CD14-positive monocyte (primary cell): ENCODE measurements at places on chromosomes 5 and 9.

DNA sequence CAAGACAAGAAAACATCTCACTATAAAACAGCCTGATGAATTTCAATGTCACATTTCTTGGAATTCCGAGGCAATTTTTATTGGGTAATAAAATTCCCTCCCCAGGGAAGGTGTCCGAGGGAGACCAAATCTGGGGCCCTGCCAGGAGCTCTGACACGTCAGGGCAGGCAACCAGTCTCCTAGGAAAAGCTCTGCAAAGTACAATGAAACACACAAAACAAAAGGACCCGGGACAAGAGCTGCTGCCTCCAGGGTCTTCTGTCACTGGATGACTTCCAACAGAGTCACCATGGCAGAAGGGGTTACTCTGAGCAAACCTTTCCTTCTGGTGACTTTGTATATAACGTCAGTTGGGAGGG, 50.8 kb downstream of the SAXO1 start:
- no peak for DNase-seq

DNA sequence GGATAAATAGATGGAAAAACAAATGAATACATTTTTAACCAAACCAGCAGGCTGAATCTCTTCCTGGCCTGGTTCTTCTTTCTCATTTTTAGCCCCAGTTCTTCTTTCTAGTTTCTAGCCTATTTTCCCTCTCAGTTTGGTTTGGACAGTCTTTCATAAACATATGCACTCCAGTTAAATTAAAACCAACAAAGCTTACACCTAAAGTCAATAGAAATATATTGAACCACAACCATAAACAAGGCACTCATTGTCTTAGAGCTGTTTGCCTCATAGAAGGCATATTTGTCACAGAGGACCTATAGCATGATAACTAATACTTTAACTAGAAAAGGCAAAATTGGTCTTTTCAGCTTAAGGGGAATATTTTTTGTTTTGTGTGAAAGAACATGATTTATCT, 638.3 kb downstream of the NR2F1-AS1 start:
- no peak for DNase-seq

- DNase-seq, result no peak
These were observed at the start of gene PCDHB10 for GRCh38 chr5:141192110-141192725. PCDHB10 (plus strand) TSS chr5:141192353; CDS start chr5:141192553, 200 bp downstream.

DNA sequence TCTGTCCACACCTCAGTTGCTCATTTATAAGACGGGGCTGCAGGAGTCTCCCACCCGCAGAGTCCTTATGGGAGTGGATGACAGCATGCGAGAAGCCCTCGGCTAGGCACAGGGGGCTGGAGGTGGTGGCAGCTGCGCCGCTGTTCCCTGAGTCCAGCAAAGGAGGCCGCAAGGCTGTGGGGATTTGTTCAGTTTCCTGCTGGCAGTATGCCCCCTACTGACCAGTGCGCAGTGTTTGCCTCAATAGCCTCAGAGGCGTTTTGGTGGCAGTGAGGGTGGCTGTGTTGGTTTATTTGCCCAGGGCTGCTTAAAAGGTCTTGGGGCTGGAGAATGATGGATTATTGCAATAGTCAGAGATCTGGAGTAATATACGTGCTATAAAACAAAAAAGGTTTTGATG, 176.3 kb upstream of the OTULINL start:
- no peak for DNase-seq

- peak; percentile 5 for DNase-seq
These were observed 148.7 kb downstream of the RFK start for GRCh38 chr9:76245518-76245917.

GRCh38 chr9:2601785-2602378, 19.7 kb upstream of the VLDLR start:
- DNase-seq, result no peak

- DNase-seq, result no peak
These were observed 48.8 kb upstream of the EDIL3 start for GRCh38 chr5:84433461-84433860.

DNA sequence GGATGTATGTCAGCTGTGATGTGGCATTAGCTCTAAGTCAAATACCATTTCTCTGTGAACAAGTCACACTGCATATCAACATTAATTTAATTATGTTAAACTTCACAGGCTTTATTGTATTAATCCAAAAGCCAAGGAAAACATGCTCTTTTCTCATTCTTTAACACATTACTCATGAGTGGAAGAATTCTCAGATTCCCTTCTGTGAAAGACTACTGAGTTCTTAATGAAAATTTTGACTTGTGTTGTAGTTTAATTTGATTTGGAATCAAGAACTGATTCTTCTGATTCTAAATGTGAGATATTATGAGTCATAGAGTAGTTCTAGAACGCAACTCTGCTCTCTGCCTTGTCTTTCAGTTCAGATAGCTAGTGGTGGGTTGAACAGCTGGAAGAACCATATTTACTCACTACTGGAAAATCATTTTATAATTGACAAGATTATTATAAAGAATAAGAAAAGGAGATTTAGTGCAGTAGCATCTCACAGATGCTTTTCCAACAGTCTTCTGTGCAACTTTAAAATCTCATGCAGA, 90.6 kb downstream of the VCAN start:
- DNase-seq, result no peak

DNA sequence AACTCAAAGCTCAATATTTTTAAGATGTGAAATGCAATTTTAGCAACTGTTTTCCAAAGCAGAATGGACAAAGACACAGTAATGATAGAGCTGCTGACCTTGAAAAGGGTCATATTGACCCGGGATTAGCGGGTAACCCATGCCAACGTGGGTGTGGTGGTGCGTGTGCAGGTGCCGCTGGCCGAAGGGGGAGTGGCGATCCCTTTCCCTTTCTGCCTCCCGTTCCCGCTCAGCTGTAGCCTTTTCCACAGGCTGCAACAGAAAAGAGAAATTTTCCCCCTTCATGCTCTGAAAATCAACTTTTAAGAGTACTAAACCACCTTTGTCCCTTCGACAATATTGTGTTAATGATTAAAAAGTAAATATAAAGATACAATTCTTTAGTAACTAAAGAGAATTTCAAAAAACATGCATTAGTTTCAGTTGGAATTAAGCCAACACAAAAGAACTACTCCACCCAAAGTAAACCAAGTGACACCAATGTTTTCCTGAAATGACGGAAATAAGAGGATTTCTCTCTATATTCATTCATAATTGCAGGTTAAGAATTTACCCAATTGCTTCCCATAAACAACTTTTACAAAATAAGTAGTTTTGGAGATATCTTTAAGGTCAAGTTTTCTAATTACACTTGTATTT, 105.2 kb downstream of the ZNF608 start:
- no peak for DNase-seq

DNA sequence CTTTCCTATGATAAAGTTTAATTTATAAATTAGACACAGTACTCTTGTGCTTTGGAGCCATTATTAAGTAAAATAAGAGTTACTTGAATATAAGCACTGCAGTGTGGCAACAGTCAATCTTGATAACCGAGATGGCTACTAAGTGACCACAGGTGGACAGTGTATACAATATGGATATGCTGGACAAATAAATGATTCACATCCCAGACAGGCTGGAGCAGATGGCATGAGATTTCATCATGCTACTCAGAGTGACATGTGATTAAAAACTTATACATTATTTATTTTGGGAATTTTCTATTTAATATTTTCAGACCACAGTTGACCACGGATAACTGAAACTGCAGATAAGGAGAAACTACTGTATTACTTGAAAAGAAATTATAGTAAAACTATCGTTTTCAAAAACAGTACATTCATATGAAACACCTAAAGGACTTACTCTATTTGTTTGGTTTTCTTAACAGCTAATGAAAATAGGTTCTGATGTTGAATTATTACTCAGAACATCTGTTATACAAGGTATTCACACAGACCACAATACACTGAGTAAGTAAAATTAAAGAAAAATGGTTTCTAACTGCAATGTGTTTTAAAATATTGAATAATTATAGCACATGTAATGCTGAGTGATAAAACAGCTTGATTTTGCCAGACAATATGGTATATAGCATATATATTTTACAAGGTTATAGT, 16.0 kb downstream of the LYRM7 start:
- DNase-seq, result no peak

GRCh38 chr9:36164989-36165388, 4.2 kb upstream of the CCIN start:
- no peak for DNase-seq

DNA sequence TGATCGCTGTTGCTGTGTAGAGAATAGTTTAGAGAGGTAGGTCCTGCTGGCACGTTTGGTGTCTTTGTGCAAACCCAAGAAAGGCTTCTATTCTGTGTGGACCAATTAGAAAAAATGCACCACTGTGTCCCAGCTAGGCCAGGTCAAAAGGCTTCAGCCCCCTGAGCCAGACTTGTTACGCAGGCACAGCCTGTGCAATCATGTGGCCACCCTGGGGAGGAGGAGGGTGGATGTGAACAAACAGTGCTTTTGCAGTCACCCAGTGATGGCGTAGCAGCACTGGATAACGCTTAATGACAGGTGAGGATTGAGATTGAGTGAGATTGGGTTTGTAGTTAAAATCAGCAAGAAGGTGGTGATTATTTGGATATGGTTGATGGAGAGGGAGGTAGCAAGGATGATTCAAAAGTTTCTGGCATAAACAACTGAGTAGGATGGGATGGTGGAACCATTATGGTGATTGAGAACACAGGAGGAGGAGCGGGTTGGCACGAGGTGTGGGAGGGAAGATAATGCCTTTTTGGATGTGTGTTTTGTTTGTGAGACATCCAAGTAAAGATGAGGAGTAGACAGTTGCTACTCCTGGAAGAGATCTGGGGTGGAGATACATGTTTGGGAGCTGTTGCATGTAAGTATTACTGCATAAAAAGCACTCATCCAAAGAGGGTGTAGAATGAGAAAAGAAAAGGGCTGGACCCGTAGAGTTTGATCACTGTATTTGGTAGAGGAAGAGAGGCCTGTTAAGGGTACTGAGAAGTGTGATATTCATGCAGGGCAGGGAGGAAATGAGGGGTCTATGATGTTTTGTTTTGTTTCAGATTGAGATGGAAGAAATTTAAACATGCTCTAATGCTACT, 6.7 kb downstream of the GCNT1 start:
- DNase-seq, result no peak

GRCh38 chr5:132490484-132491367, at the start of gene IRF1:
IRF1 (minus strand) TSS chr5:132490773; CDS start chr5:132489478, 1,295 bp downstream.
- peak; percentile 95 for DNase-seq

GRCh38 chr5:98588215-98588614, 185.2 kb upstream of the RGMB start:
- no peak for DNase-seq

- DNase-seq, result no peak
These were observed 106.3 kb downstream of the RAPGEF6 start for GRCh38 chr5:131528682-131529081.

DNA sequence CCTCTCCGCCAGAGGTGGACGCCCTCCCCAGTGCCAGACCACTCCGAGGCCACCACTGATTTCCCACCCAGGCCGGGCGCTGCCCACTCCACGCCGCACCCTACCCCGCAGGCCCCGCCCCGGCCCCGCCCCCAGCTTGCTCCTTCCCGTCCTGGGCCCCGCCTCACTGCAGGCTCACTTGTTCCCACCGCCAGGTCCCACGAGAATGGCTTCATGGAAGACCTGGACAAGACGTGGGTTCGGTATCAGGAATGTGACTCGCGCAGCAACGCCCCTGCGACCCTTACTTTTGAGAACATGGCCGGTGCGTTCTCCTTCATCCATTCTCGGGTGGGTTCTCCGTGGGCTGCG, 6.5 kb downstream of the LRRC26 start:
- no peak for DNase-seq

DNA sequence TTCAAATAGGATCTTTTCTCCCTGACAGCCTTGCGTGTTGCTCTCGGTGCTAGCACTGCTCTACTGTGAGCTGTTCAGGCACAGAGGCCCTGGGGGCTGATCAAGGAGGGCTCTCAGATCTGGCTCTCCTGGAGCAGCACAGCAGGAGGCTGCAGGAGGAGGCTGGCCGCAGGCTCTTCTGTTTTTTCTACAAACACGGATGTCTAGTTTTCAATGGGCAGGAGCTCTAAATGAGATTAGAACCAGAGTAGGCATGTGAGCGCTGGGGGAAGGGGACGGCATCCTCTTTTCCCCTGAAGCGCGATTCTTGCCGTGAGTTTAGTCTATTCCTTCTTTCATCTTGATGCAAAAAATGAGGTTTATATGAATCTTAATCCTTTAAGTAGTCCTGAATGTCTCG, 61.7 kb upstream of the IRX4 start:
- no peak for DNase-seq

- DNase-seq, result no peak
These were observed 11.3 kb downstream of the SLC23A1 start for GRCh38 chr5:139371482-139372435.

DNA sequence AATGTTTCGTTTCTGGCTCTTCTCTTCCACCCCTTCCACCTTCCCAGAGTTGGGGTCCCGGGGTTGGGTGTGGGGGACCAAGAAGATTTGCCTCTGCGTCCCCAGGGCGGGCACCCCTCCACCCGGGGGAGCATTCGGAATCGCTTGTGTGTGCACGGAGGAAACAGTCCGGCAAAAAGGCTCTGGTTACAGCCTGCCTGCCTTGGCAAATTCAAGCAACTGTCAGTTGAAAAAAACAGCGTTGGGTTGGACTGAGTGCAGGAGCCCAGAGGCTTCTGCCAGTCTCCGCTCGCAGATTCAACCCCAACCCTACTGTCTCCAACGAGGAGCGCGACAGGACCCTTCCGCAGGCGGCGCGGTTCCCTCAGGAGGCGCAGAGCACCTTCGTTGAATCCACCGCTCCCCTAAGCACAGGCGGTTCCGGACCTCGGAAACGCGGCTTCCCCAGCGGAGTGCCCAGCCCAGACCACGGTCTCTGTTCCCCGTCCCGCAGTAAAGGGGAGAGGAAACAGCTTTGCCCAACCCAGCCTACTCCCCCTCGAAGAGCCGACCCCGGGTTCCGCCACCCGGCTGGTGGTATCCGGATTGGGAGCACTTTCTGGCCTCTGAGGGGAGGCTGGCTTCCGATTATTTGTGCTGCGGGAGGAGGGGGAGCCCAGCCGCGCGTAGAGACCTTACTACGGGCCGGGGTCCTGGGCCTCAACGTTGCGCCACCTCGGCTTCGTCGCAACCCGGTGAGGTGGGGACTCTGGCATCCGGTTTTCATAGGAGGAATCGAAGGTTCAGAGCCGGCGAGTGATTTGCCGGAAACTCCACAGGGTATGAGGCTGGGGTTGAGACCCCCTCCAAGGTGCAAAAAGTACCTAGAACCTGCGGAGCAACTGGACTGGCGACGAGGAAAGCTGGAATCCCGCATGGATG, 9.6 kb downstream of the LHX6 start:
- DNase-seq, result no peak

DNA sequence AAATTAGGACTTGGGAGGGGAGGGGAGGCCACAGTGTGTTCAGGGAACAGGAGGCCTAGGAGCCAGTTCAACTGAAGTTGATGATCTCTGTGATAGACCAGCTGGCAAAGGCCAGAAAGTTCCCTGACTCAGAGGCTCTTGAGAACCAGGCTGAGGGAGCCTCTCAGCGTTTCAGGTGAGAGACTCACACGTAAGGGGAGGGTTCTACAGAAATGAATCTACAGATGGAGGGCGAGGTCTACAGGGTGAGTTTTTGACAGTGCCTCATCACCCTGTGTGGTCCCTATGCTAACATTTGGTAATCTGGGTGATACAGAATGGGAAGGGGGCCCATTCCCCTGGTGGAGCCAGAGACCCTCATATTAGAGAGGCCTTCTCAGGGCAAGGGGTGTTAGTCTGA, 32.0 kb downstream of the ENHO start:
- no peak for DNase-seq

GRCh38 chr5:103066326-103066725, 53.6 kb downstream of the GIN1 start:
- no peak for DNase-seq

- DNase-seq, result peak; percentile 36
These were observed 178.8 kb downstream of the SPOCK1 start for GRCh38 chr5:137320056-137321045.

- no peak for DNase-seq
These were observed 13.6 kb upstream of the AFAP1L1 start for GRCh38 chr5:149257889-149258705.

- no peak for DNase-seq
These were observed 2.7 kb downstream of the GZMA start for GRCh38 chr5:55104946-55105701.
